ENCODE measurements at places on chromosomes 2 and 18.

DNA sequence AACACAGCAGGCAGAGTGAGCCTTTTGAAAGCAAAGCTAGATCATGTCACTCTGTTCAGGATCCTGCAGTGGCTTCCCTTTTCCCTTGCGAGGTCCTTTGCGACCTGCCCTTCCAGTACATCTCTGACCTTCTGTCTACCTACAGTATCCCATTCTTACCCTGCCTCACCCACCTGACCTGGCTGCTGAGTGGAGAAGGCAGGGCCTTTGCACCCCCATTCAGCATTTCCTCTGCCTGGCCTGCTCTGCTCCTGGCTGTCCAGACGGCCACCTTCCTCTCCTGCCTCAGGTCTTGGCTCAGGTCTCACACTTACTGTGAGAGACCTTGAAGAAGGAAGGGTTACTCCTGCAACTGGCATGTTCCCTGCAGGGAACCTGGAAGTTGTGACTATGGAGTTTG, 77.4 kb downstream of the MAPRE2 start:
- DNase-seq = no peak

GRCh38 chr2:9251154-9252001, 44.8 kb downstream of the ASAP2 start:
- DNase-seq = no peak

GRCh38 chr2:240814280-240814679, 5.7 kb downstream of the KIF1A start:
- no peak for DNase-seq

DNA sequence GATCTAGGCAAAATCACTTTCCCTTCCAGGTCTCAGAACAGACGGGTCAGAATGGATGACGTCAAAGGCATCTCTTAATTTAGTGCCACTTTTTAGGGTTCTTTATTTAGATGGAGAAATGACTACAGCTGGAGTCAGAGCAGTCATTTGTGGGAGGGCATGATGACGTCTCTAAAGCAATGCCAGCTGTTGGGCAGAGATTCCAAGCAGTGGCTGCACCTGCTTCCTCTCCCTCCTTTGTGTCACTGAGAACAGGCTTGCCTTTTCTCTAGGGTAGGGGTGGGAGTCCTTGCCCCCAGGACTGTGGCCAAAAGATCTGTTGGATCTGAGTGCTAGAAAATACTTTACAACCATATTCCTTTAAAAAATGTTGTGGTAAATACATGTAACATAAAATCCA, 28.7 kb upstream of the SKOR2 start:
- DNase-seq = no peak

GRCh38 chr18:37107748-37108522, 279.0 kb downstream of the KIAA1328 start:
- peak; percentile 73 for DNase-seq

GRCh38 chr2:215396595-215397313, 39.1 kb downstream of the FN1 start:
- DNase-seq = no peak

GRCh38 chr2:207040696-207041095, 101.4 kb downstream of the CPO start:
- no peak for DNase-seq

GRCh38 chr2:126661702-126662500, 5.9 kb downstream of the GYPC start:
- DNase-seq = no peak

GRCh38 chr18:10901329-10901728, 248.0 kb downstream of the PIEZO2 start:
- DNase-seq = no peak

- peak; percentile 23 for DNase-seq
These were observed 45.9 kb upstream of the REG3G start for GRCh38 chr2:78979380-78980151.

GRCh38 chr2:127660291-127660578, 14.3 kb downstream of the GPR17 start:
- no peak for DNase-seq

DNA sequence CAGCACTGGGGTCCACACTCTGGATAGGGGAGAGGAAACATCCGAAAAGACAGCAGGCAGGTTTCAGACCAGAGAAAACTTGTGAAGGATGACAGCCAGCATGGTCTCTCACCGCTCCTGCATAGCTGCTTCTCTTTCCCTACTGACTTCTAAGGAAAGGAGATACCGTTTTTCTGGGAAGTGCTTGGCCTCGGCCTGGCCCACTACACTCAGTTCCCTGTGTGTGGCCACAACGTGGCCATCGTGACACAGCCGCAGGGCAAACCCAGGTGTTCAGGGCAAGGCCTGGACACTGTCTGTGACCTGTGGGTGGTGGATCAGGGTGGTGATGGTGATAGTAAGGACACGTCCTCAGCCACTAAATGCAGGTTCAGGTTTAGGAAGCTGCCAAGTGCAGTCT, 34.2 kb upstream of the ACAA2 start:
- no peak for DNase-seq

GRCh38 chr2:215356948-215357461, 45.1 kb downstream of the ATIC start:
- DNase-seq = no peak
